ENCODE measurements at places on chromosomes 1 and 21. TPM values are rescaled to one million over a fixed set of nuclear protein-coding genes. Genes with fewer than 3 reads are reported as not detected.

GRCh38 chr1:43834280-43835081 is 99.1 kb upstream of the ARTN start:
- H3K36me3 ChIP-seq = peaks cover 11% of the 10 kb centered on the region
- H3K27ac ChIP-seq = peak overlapping the region; percentile 52
- no peaks in the 10 kb centered on the region for H3K27me3 ChIP-seq
- H3K4me3 ChIP-seq = peak overlapping the region; percentile 26
- peaks cover 51% of the 10 kb centered on the region for H3K4me1 ChIP-seq

DNA sequence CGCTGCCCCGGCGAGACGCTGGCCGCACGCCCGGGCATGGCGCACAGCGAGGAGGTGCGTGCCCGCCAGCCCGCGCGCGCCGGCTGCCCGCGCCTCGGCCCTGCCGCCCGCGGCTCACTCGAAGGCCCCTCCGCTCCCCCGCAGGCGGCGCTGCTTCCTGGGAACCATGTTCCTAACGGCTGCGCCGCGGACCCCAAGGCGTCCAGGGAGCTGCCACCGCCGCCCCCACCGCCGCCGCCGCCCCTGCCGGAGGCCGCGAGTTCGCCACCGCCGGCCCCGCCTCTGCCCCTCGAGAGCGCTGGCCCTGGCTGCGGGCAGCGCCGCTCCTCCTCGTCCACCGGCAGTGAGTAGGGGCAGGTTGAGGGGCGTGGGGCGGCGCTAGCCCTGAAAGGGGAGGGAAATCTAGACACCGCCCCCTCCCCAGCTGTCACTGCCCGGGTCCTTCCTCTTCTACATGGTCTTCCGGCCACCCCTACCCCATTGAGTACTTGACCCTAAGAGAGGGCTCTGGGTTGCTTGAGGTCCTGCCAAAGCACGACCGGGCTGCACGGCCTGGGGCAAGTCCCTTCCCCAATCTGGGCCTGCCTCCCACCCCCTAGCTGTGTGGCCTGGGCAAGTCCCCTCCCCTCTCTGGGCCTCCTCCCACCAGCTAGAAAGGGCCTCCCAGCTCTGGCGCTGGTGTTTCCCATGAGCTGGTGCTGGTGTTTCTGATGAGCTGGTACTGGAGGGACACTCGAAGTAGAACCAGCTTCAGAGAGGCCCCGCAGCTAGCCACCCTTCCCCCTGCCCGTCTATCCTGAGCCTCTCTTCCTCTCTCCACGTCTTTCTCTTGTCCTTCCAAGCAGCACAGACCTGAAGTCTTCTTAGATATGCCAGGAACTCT is 17.0 kb downstream of the TNFRSF25 start:
- peaks cover 5% of the 10 kb centered on the region for H3K4me1 ChIP-seq
- H3K27ac ChIP-seq = no peak overlapping the region
- DNase-seq = peak; percentile 24
- H3K36me3 ChIP-seq = no peaks in the 10 kb centered on the region

- H3K4me1 ChIP-seq = peaks cover 13% of the 10 kb centered on the region
- no peaks in the 10 kb centered on the region for H3K27me3 ChIP-seq
- H3K4me3 ChIP-seq = peak overlapping the region; percentile 19
- H3K27ac ChIP-seq = peak overlapping the region; percentile 82
- peak; percentile 85 for DNase-seq
These were observed 102.5 kb downstream of the TRABD2B start for GRCh38 chr1:47894410-47895278.

DNA sequence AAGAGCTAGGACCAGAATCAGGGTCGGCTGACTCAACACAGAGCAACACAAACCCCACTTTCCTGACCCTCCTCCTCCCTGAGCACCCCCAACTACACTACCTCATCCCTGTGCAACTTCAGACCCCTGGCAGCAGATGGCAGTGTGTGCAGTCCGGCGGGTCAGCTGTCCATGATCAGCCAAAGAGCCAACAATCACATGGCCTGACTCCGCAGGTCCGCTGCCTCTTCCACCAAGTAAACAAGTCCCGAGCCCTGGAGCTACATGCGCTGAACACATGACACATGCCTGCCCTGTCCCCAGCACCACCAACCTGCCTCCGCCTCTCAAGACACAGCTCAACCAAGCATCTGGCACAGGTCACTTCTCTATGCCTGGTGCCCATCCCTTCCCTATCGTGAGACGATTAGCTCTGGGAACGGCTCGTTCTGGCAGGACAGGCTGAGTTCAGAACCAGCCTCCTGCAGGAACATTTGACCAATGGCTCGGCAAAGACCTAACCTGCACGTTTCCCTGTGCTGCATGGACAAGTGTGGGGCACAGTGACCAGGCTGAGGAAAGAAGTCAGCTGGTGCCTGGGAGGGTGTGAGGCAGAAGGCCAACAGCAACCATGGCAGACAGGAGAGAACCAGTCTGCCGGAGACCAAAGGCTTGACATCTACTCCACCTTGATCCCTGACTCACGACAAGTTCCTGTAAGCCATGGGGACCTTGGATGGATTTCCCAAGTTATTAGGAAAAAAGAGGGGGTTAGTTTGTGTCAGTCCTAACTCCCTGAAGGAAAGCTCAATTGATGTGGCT is 60.3 kb downstream of the CD46 start:
- peak overlapping the region; percentile 68 for H3K27ac ChIP-seq
- peak; percentile 54 for DNase-seq
- H3K4me1 ChIP-seq = peaks cover 75% of the 10 kb centered on the region
- no peak overlapping the region for H3K4me3 ChIP-seq
- H3K27me3 ChIP-seq = no peaks in the 10 kb centered on the region

- peak overlapping the region; percentile 64 for H3K27ac ChIP-seq
- peaks cover 7% of the 10 kb centered on the region for H3K4me1 ChIP-seq
- H3K27me3 ChIP-seq = no peaks in the 10 kb centered on the region
- H3K36me3 ChIP-seq = peaks cover 6% of the 10 kb centered on the region
- H3K4me3 ChIP-seq = no peak overlapping the region
- no peak for DNase-seq
These were observed 482 bp downstream of the SLC2A5 start for GRCh38 chr1:9068981-9069325.

DNA sequence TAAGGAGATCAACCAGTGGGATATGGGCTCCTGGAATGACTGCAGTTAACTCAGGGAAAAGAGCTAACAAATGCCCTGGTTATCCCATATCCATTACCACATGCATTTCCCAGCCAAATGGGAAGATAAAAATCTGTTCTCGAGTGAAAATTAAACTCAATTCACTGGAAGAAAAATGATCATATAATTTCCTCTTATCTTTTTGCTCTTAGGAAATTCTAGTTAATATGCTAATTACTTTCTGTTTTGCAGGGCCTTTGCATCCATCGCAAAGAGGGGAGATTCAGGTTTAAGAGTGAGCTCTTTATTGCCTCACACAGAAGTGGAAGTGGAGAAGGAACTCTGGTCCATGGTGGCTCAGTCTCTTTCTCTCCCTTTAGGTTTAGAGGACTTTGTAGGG is 3.9 kb upstream of the IL24 start:
- H3K27ac ChIP-seq = peak overlapping the region; percentile 95
- no peaks in the 10 kb centered on the region for H3K27me3 ChIP-seq
- peak overlapping the region; percentile 2 for H3K4me3 ChIP-seq
- H3K36me3 ChIP-seq = peaks cover 10% of the 10 kb centered on the region

DNA sequence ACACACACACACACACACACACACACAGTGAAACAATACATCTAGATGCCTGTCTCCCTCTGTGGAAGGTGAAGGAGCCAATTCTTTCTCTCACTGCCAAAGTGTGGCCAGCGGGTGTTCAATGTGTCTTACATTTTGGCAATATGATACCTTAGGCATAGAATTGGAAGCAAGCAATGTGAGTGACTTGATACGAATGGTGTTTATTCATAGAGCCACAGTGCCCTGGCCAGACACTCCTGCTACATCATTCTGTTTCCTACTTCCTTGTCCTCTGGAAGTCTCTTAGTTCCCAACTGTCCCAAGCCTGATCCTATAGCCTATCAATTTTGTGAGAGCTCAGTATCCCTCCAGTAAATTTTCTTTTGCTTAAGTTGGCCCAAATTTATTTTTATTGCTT is 170.0 kb upstream of the L1TD1 start:
- H3K4me1 ChIP-seq = no peaks in the 10 kb centered on the region
- no peak overlapping the region for H3K27ac ChIP-seq
- DNase-seq = no peak
- H3K4me3 ChIP-seq = no peak overlapping the region

DNA sequence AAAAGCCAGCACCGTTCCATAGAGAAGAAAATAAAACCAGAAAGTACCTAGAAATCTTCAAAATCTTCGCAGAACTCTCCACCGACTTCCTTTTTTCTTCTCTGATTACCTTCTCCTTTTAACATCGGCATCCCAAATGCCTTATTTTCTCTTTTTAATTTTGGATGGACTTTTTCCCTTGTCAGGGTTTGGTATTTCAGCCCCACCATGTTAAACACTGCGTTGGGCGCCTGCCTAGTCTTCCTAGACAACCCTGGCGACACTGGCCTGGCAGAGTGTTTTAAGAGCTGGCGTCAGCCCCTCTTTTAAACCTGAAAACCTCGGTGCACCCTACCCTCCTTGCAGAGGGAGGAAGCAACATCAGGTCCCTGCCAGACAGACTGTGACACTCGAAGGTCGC is 66.0 kb upstream of the EFHD2 start:
- H3K27me3 ChIP-seq = no peaks in the 10 kb centered on the region
- no peaks in the 10 kb centered on the region for H3K36me3 ChIP-seq
- DNase-seq = no peak
- no peak overlapping the region for H3K4me3 ChIP-seq

DNA sequence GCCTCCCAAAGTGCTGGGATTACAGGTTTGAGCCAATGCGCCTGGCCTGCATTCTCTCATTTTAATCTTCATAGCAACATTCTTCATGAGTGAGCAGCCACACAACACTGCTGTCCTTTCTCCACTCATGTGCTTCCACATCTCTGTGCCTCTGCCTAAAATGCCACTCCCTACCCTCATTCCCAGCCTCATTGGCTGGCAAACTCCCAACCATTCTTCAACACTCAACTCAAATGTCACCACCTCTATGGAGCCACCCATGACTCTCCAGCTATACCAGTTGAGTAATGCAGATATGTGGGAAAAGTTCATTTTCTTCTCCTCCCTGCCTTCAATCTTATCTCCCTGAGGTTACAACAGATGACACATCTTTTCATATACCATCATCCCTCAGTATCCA is 53.9 kb upstream of the ZC3H12A start:
- H3K27me3 ChIP-seq = peaks cover 22% of the 10 kb centered on the region
- H3K4me1 ChIP-seq = no peaks in the 10 kb centered on the region
- no peak for DNase-seq
- no peak overlapping the region for H3K4me3 ChIP-seq

TACSTD2 gene
- 14.8 TPM for total RNA-seq

PDE9A gene
- not detected for total RNA-seq

TEDDM1 gene
- not detected for total RNA-seq

IGSF3 gene
- total RNA-seq = 4.6 TPM

All from MCF 10A (cell line).